D341Med (cell line): ENCODE measurements at places on chromosomes 2 and 18.

DNA sequence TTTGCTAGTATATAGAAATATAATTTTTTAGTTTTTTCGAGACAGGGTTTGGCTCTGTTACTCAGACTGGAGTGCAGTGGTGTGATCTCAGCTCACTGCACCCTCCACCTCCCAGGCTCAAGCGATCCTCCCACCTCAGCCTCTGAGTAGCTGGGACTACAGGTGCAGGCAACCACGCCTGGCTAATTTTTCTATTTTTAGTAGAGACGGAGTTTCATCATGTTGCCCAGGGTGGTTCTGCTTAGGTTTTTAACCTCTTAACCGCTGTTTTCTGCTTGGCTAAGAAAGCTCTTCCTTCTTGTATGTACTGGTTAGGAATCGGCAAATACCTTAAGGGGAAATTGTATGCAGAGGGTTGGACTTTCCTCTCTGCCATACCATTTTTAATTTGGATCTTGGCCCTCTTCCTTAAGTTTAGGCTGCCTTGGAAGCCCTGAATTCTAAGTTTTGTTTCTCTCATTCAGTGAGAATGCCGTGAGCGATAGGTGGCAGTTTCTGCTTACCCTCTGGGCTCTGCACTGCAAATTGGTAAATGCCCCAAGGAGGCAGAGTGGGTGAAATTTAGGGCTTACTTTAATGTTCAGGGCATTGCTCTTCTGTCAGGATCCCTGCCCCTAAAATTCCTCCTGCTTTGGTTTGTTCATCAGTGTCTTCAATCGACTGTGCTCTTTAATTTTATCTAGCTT, 32.3 kb downstream of the EML6 start:
- no peak for DNase-seq

DNA sequence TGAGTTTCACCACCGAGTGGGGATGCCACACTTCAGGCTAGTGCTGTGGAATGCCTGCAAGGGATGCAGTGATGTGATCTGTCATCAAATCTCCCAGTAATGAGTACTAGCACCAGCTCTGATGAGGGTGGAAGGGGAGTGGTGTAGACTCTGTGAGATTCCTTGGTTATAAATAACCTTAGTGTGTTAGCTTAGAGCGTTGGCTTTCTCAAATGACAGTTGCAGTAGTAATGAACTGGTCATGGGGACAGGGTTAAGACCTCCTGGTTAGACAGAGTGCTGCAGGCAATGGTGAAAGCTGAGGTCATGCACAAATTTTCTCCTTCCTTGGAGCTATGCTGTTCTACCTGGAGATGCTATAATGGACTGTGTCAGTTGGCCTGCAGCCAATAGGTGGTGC, 1063.4 kb upstream of the CRIM1 start:
- no peak for DNase-seq

DNA sequence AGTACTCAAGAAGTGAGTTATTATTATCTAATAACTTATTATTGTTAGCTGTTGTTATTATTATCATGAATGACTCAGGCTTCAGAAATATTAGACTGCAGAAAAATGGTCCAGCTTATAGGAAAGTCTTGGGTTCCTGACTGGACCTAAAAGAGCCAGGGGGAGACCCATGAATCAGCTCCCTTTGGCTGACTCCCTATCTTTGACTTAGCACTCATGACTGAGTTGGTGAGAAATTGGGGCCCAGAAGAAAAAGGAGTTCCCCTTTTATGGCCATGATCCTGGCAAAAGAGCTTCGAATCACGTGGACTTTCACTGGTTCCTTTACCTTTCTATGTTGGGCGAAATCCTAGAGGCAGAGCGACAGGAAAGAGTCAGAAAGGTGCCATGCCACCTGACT, 145.8 kb downstream of the MYO3B start:
- DNase-seq = no peak

- no peak for DNase-seq
Measured at GRCh38 chr18:34364699-34365098, 140.0 kb upstream of the NOL4 start.

DNA sequence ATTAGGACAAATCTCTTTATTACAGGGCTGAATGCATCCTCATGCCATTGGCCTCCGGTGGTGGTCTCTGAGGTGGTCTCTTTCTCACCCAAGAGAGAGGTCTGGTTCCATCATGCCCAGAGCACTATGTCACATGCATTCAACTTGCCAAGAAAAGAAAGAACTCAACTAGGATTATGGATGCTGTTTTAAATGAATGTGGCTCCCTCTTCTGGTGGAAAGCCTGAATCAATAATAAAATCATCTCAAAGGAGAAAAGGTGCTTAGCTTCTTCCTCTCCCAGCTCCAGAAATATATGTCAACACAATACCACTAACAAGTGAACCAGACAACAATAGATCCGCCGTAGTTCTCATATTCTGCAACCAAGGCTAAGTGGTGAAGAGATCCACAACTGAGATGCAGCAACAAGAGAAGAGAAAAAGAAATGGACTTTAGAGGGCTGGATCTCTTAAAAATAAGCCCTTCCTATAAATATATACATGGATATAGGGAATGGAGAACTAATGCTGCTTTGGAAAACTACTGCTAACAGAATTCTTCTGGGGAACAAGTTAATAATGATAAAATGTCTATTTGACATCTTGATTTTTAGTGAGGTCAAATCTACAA, 396.8 kb downstream of the NCKAP5 start:
- DNase-seq = peak; percentile 34

DNA sequence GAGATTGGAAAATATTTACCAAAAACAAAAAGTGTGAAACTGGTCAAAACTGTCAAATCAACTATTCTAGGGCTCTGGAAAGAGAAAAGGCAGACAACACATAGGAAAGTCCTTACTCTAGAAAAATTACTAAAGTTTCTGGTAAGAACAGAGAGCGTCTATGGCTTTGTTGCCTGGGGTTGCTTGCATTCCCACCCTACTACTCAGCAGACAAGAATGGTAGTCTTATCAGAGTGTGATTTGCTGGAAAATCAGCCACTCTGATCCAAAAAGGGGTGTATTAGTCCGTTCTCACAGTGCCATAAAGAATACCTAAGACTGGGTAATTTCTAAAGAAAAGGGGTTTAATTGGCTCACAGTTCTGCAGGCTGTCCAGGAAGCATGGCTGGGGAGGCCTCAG, 50.3 kb upstream of the CDH20 start:
- no peak for DNase-seq

- no peak for DNase-seq
Measured at GRCh38 chr2:100297511-100297910, 24.8 kb downstream of the LONRF2 start.

- DNase-seq = no peak
Measured at GRCh38 chr18:50638884-50639420, 79.1 kb downstream of the MAPK4 start.

- DNase-seq = no peak
Measured at GRCh38 chr2:20299113-20299512, 51.5 kb downstream of the PUM2 start.

GRCh38 chr18:36672437-36673344, 156.1 kb downstream of the TPGS2 start:
- no peak for DNase-seq

GRCh38 chr2:37156857-37157714, at the start of gene EIF2AK2:
Gene EIF2AK2, minus strand, starts transcription at chr2:37156980. Its CDS starts 9,174 bp downstream, at chr2:37147806.
- DNase-seq = peak; percentile 93

DNA sequence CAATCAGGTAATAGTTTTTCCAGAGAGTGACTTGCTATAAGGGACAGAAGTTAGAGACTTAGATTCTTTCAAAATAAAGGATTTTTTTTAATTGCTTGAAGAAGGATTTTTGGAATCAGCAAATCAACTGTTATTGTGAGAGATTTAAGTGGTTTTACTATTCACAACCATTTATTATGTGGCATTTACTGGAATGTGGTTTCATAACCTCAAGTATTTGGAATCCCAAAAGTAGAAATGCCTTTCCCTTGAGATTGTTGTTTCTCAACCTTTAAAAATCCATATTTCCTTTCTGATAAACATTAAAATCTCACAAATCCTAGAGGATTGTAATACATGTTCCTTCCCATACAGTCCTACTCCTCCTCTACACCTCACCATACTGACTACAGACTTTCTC, 5.0 kb downstream of the TANK start:
- no peak for DNase-seq

DNA sequence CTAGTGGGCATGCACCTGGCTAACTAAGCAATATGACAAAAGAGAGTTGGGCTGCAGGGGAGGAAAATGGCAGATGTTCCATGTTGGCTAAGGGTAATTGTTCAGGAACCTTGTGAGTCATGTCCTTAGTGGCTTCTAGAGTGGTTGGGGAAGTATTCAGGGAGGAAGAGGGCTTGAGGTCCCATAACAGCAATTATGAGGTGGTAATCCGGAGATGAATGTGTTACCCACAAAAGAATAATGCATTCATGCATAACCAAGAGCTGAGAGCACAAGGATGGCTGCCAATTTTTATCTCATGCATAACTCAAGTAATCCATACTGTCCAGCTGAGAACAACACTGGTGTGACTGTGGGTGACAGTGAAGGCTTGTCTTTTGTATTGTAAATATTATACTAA, 42.9 kb downstream of the TMEFF2 start:
- no peak for DNase-seq

DNA sequence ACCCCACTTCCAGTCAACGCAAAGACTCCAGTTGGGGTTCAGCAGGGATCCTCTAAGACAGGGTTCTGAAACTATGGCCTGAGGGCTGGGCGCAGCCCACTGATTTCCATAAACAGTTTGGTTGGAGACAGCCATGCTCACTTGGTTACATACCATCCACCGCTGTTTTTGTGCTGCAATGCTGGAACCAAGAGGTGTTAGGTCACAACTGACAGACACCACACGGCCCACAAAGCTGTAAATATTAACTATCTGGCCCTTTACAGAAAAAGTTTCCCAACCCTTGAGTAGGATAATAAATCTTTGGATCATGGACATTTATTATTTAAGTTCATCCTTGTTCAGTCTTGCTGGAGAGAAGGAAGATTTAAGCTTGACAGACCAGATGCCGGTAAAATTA, 8.4 kb upstream of the CD226 start:
- DNase-seq = no peak

- no peak for DNase-seq
Measured at GRCh38 chr2:30765876-30766470, 41.3 kb downstream of the CAPN13 start.

DNA sequence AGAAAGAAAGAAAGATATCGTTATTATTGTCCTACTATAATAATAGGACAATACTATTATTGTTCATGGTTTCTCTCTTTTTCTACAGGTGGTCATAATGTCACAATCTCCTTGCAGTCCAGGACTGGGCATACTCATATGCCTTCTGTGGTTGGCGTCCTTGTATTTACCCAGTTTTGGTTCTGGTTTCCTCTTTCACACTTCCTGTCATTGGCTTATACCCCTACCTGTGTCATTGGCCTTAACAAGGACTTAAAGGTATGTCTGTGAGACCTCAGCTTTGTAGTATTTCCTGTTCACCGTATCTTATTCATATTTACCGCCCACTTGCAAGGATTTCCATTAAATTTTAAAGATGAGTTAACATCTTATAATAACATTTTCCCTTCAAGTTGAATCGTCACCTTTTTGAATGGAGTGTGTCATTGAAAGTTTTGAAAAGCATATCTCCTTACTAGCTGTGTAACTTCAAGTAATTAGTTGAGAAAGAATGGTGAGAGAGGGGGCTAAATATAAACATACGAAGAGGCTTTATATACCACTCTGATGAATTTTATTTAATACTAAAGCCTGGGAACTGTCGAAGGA, 36.5 kb upstream of the HTR2B start:
- no peak for DNase-seq

GRCh38 chr2:65395621-65396347, 36.6 kb downstream of the SPRED2 start:
- DNase-seq = no peak

GRCh38 chr2:38074764-38075506, 1.0 kb downstream of the CYP1B1 start:
- DNase-seq = no peak

GRCh38 chr2:129780316-129781270, 198.9 kb upstream of the RAB6C start:
- no peak for DNase-seq

GRCh38 chr2:164841719-164842623, at the start of gene COBLL1:
Gene COBLL1, minus strand, starts transcription at chr2:164841823. Its CDS starts 627 bp downstream, at chr2:164841196.
- DNase-seq = peak; percentile 78

- no peak for DNase-seq
Measured at GRCh38 chr2:232533944-232534710, 5.4 kb upstream of the CHRNG start.

DNA sequence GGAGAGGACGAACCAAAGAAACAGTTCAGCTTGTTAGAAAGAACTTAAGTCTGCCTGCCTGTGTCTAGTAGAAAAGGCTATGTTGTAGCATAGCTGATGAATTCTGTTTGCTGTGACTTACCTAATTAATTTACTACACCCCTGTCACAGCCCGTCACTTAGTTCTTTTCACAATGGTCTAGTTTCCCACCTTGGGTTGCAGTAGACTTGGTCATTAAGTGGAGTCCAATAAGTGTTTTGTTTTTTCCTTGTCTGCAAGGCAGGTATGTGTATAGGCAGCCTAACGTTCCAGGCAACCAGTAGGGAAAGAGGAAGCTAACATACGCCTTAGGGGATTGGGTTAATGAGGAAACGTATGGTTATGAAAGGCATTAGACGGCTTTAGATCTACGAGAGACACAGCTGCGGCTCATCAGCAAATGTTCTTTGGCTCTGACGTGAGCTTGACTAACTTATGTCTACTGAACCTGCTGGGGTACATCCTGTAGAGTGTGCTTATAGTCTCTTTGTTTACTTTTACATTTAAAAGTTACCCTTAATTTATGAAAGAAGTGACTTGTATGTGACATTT, 180.1 kb downstream of the PRPF40A start:
- DNase-seq = peak; percentile 37

DNA sequence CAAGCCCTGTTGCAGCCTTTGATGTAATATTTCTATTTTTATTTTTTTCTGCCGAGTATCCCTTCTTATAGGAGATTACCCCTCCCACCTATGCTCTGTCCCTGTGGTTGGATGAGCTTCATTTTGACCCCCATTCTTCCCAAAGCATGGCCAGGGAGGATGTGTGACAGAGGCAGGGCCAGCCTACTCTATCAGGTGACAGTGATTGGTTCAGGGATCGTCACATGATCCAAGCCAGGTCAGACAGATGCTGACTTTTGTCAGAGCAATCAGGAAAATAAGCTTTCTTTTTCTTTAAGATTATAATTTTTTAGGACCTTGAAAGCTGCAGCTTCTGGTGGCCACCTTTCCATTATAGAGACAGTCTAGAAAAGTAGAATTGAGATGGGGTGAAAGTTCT, 314.3 kb downstream of the NUP35 start:
- DNase-seq = no peak

GRCh38 chr2:120826716-120827410, 91.2 kb downstream of the GLI2 start:
- DNase-seq = no peak

- no peak for DNase-seq
Measured at GRCh38 chr2:18987592-18988073, 370.8 kb downstream of the OSR1 start.
